ENCODE measurements at places on chromosomes 2 and 18.

DNA sequence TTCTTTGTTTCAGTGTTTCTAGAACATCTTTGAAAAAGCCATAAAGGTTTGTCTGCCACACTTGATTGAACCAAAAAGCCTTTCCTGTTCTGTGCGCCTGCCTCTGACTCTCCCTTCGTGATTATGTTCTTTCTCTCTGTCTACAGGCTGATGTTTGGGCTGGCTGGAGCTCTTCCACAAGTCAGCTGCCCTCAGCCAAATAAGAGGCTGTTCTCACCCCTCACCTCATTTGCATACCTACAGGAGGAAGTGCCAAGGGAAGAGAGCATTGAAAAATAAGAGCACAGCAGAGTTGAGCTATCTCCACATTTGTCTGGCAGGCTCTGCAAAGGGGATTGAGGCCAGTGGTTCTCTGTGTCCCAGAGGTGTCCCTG is 15.8 kb downstream of the INPP5D start:
- peak; percentile 65 for DNase-seq

DNA sequence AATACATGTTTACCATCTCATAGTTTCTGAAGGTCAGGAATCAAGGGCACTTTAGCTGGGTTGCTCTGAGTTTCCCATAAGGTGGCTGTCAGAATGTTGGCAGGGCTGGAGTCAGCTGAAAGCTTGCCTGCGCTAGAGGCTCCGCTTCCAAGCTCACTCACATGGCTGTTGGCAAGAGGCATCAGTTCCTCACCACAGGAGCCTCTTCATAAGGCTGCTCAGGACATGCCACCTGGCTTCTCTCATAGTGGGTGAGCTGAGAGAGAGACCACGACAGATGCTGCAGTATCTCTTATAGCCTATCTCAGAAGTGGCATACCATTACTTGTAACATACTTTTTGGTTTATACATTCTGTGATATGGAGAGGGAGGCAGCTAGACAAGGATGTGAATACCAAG is 7.2 kb downstream of the HADHB start:
- no peak for DNase-seq

- peak; percentile 72 for DNase-seq
Observed at GRCh38 chr2:113198790-113199612, 25.2 kb downstream of the PSD4 start.

GRCh38 chr2:117432746-117433145 is 381.7 kb upstream of the DDX18 start:
- no peak for DNase-seq

- DNase-seq = no peak
Observed at GRCh38 chr2:149579972-149580882, 7.3 kb downstream of the MMADHC start.

- DNase-seq = peak; percentile 86
Observed at GRCh38 chr2:203730076-203730729, 23.8 kb downstream of the CD28 start.

- DNase-seq = no peak
Observed at GRCh38 chr2:27747827-27748352, 23.6 kb upstream of the MRPL33 start.

DNA sequence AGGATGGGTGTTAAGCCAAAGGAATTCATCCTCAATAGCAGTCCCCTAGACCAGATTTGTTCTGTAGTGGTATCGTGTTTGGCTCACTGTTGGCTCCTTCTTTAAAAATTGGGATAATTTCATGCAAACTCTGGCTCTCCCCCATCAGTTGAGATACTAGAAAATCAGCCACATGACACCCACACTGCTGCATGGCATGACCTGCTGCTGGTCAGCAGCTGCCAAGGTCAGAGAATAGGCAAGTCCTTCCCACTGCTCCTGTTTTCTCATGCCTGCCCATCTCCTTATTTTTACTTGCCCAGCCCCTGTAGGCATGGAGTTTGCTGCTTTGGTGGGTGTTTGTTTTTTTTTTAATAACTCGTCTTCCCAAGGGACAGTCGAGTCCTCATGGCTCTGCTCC is 1.0 kb upstream of the SNRNP200 start:
- DNase-seq = no peak

GRCh38 chr2:141911485-141912066 is 219.2 kb downstream of the LRP1B start:
- peak; percentile 6 for DNase-seq

DNA sequence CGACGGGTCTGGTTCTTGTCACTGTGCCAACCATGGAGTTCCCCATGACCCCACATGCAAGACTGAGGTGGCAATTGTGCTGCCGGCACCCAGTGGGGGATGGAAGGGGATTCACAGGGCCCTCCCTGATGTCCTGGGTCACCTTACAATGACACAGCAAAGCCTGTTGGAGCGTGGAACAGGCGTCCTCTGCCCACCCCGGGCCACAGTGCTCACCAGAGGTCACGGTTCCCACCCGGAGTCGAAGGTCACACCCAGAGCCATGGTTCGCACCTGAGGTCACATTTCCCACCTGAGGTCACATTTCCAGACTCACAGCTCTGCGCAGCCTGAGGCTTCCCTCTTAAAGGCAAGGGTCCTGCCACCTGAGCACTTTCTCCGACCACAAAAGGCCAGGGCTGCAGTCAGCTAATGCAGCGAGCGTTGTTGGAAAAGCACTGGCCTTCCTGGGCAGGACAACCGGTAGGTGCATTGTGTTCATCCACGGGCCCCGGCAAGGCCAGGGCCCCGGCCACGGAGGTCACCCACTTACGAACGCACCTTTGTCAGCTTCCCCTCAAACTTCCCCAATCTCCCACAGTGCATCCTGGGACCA is 24.0 kb downstream of the KIF1A start:
- no peak for DNase-seq

DNA sequence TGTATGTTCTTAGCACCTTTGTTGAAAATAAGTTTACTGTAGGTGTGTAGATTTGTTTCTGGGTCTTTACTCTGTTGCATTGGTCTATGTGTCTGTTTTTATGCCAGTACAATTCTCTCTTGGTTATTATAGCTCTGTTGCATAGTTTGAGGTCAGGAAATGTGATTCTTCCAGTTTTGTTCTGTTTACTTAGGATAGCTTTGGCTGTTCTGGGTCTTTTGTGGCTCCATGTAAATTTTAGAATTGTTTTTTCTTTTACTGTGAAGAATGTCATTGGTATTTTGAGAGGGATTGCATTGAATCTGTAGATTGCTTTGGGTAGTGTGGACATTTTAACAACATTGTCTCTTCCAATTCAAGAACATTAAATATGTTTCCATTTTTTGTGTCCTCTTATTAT is 69.1 kb downstream of the ANKRD62 start:
- DNase-seq = no peak

DNA sequence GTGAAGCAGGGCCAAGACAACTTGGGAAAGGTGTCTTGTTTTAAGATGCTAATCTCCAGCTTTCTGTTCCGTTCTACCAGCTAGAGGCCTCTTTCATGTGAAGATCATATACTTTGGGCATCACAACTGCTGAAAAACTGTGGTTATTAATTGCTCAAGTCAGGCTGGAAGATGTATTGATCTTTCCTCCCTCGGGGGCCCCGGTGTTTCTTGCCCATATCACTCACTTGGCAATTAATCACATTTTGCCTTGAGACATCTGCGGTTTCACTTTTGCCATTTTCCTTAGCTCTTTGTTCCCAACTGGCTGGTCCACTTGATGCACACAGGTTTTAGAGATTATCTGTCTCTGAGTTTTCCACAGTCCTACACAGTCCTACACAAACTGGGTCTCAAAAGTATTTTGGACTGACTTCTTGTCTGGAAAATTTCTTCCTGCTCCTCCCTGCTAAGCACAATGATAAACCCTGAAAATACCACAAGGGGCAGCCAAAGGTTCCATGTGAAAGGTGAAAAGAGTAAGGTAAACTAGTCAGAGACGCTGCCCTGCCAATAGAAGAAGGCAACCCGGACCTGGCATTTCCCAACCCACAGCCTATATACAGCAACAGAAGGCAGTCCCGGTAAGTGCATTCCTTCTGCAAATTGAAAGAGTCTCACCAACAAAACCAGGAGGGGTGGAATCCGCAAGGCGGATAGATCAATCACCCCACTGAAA is 181.0 kb downstream of the AFF3 start:
- no peak for DNase-seq

- DNase-seq = no peak
Observed at GRCh38 chr18:3599195-3599594, 149.2 kb downstream of the TGIF1 start.

- DNase-seq = no peak
Observed at GRCh38 chr2:43648994-43649701, 12.1 kb downstream of the PLEKHH2 start.

- DNase-seq = no peak
Observed at GRCh38 chr2:39275016-39275415, 31.2 kb upstream of the CDKL4 start.

- no peak for DNase-seq
Observed at GRCh38 chr2:3483986-3484960, 35.1 kb downstream of the ADI1 start.

DNA sequence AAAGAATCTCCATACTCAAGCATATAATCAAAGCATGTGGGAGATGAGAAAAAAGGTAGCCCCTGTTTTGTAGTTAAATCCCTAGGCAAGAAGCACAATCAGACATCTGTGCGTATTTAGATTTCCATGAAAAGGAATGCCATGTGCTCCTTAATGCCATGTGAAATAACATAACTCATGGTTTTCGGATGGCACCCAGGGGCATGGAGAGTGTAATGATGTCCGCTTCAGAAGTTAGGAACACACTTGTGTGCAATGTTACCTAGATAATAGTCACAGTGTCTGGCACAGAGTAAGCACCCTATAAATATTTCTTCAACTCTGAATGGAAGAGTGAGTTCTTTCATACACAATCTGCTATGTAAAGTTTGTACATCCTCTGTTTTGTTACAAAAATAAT is 197.0 kb downstream of the NCKAP5 start:
- DNase-seq = no peak

DNA sequence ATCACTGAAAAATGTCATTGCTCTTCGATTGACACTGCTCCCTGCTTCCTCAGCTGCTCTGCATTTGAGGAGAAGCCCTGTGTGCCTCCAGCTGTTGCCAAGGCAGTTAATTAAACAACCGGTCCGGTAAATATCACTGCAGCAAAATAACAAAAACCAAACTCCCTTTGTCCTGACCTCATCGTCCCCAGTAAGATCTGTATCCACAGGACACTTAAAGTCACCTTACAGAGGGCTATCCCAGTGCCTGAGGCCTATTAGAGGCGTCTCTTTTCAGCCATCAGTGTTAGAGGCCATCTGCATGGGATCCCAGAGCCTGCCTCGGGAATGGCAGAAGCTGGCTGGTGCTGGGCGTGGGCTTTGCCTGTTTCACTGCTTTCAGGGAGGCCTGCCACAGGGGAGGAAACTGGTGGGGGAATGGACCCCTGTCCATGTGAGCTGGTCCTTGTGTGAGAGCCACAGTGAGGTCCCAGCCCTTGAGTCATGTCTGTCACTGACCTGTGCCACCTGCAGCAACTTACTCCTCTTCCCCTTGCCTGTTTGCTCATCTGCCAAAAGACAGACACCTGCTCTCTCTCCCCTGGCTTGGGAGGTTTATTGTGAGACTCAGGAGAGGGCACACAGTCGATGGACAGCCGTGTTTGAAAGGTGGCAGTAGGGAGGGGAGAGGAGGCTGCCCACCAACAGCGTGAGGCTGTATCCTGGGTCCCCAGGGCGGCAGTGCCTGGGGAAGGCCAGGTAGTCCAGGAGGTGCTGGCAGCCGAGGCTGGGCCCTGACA is 117.7 kb upstream of the MCFD2 start:
- DNase-seq = no peak

DNA sequence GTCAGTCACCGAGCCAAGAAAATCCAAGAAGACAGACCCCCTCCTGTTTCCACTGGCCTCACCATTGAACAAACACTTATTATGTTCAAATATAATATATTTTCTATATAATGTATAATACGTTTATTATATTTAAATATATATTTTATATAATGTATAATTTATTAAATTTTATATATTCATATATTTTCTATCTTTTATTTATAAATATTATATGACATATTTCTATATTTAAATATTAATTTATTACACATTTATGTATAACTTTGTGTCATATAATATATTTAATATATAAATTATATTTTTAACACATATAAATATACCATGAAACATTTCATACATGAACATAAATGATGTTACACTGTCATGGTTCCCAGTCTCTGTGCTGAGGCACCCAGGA is 60.9 kb upstream of the RMDN2 start:
- DNase-seq = no peak

GRCh38 chr2:10453905-10454298 is 5.8 kb upstream of the ODC1 start:
- no peak for DNase-seq

DNA sequence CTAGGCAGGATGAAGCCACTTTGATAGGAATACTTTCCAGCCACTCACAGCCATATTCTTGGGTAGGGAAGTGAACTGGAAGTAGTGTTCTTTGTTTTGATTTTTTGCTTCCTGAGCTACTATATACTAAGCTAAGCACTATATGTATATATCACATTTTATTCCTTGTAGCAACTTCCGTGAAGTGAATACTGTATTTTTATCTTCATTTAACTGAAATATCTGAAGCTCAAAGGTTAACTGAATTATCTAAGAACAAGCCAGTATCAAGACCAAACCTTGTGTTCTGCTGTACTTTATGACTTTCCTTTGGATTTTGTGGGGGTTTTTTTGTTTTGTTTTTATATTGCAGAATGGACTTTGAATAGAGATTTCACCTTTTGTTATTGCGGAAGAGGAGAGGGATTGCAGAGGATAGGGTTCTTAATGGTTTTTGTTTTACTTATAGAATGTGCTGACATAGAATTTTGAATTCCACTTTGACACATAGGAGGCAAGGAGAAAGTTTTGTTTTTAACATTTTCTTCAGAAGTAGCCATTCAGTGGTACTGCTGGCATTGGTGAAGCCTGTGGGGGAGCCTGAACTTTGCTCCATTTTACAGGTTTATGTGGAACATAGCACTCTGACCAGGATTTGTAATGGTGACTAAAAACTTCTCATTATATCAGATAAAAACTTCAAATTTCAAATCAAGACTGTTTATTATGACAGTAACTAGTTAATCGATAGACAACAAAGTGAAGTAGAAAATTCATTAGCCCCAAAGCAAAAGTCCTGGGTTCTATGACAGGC is 24.1 kb upstream of the RNF138 start:
- no peak for DNase-seq

- DNase-seq = no peak
Observed at GRCh38 chr2:22894761-22895160, 490.2 kb upstream of the KLHL29 start.

GRCh38 chr18:36083729-36084128 is 16.4 kb upstream of the RPRD1A start:
- peak; percentile 26 for DNase-seq

GRCh38 chr2:141889788-141890187 is 241.0 kb downstream of the LRP1B start:
- no peak for DNase-seq

DNA sequence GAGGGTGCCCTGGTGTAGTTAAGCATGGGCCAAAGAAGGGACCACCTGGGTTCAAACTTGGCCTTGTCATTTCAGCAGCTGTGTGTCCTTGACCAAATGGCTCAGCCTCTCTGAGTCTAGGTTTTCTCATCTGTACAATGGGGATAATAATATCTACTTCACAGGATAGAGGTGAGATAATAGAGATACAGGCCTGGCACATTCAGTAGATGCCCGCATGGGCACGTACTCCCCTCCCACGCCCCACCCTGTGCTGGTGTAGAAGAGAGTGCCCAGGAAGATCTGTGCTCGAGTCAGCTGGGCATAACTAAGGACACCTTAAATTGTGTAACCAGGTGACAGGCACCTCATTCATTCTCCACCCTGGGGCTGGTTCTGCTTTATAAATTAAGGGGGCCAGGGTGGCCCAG is 8.4 kb upstream of the TMEM185B start:
- DNase-seq = peak; percentile 45
